ENCODE measurements at places on chromosomes 11 and 22. TPM values are rescaled to one million over a fixed set of nuclear protein-coding genes. Genes with fewer than 3 reads are reported as not detected.

The OR9I1 gene
- not detected for polyA plus RNA-seq

The IL18BP gene
- polyA plus RNA-seq: 12.5 TPM

The GLB1L2 gene
- 2.2 TPM for polyA plus RNA-seq

The MYO7A gene
- polyA plus RNA-seq: 1.9 TPM

The P2RY2 gene
- 0.54 TPM for polyA plus RNA-seq

The SULT4A1 gene
- polyA plus RNA-seq: not detected

The INPP5J gene
- 7.6 TPM for polyA plus RNA-seq

The LIF gene
- 2.3 TPM for polyA plus RNA-seq

The MPEG1 gene
- 23.0 TPM for polyA plus RNA-seq

The SESN3 gene
- polyA plus RNA-seq: 10.0 TPM

The CD6 gene
- polyA plus RNA-seq: 1.3 TPM

The CHRM1 gene
- not detected for polyA plus RNA-seq

The MRGPRE gene
- not detected for polyA plus RNA-seq

The MCAT gene
- polyA plus RNA-seq: 6.5 TPM

The MYOD1 gene
- not detected for polyA plus RNA-seq

The GP1BB gene
- 8.1 TPM for polyA plus RNA-seq

The BDNF gene
- 1.1 TPM for polyA plus RNA-seq

The WNT7B gene
- not detected for polyA plus RNA-seq

The SPDYC gene
- not detected for polyA plus RNA-seq

The RGL4 gene
- polyA plus RNA-seq: 0.59 TPM

The GPR83 gene
- polyA plus RNA-seq: not detected

The HBE1 gene
- not detected for polyA plus RNA-seq

The SMIM35 gene
- polyA plus RNA-seq: not detected

The ACR gene
- polyA plus RNA-seq: not detected

The KDM4D gene
- polyA plus RNA-seq: 0.31 TPM

The APIP gene
- polyA plus RNA-seq: 20.0 TPM

The DEUP1 gene
- polyA plus RNA-seq: not detected

The CD3G gene
- not detected for polyA plus RNA-seq

The FOLR3 gene
- not detected for polyA plus RNA-seq

The OR4A16 gene
- not detected for polyA plus RNA-seq

The EI24 gene
- 55.4 TPM for polyA plus RNA-seq

The TMEM151A gene
- not detected for polyA plus RNA-seq

The POLR2F gene
- 169 TPM for polyA plus RNA-seq

The MIOX gene
- polyA plus RNA-seq: not detected

The TRIM29 gene
- 0.13 TPM for polyA plus RNA-seq

The BRSK2 gene
- 0.63 TPM for polyA plus RNA-seq

The HBD gene
- polyA plus RNA-seq: not detected

The RBX1 gene
- 102 TPM for polyA plus RNA-seq

The HPX gene
- polyA plus RNA-seq: 1.1 TPM

The GLYAT gene
- not detected for polyA plus RNA-seq

The KCNK4 gene
- polyA plus RNA-seq: not detected

The MFNG gene
- polyA plus RNA-seq: 6.7 TPM

The DNAJB7 gene
- not detected for polyA plus RNA-seq

The TUBA8 gene
- 2.7 TPM for polyA plus RNA-seq

The LMNTD2 gene
- polyA plus RNA-seq: 1.7 TPM

The GRM5 gene
- not detected for polyA plus RNA-seq

The TRIM34 gene
- 5.1 TPM for polyA plus RNA-seq
